Skin of body (tissue), 3 donors: ENCODE measurements at places on chromosomes 3 and 15.

- no peak for DNase-seq
Observed at GRCh38 chr15:89521605-89522004, 25.2 kb upstream of the RHCG start.

- DNase-seq: no peak
Observed at GRCh38 chr3:42022355-42022754, 60.5 kb upstream of the ULK4 start.

- no peak for DNase-seq
Observed at GRCh38 chr3:141089339-141090152, 38.4 kb downstream of the SPSB4 start.

DNA sequence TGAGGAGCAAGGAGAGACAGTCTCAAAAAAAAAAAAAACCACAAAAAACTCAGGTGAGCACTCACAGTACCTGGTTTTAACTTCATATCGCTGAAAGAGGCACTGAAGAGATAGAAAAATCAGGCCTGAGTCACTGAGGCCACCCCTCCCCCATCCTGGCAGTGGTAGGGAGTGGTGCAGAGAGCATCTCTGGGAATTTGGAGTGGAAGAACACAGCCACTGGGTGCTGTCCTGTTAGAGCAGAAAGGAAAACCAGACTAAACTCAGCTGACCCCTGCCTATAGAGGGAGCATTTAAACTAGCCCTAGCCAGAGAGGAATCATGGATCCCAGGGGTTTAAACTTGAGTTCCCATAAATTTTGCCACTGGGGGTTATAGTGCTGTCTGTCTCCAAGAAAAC is 22.2 kb upstream of the DNAJC13 start:
- no peak for DNase-seq

DNA sequence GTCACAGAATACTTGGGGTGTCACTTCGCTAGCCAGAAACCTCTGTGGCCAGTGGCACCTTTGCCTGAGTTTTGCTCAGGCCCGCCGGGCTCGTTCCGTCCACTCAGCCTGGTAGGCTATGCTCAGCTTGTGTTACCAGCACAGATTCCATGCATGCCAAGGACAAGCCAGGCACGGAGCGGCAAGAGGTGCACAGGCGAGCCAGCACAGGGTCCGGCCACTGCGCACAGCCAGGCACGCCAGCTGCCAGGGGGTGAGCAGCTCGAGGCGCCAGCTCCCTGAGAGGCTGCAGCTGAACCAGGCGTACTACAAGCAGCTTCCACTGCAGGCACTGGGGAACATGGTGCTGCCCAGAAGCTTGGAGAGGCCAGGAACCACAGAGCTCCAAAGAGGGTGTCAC is 14.7 kb downstream of the PCYT1A start:
- no peak for DNase-seq

DNA sequence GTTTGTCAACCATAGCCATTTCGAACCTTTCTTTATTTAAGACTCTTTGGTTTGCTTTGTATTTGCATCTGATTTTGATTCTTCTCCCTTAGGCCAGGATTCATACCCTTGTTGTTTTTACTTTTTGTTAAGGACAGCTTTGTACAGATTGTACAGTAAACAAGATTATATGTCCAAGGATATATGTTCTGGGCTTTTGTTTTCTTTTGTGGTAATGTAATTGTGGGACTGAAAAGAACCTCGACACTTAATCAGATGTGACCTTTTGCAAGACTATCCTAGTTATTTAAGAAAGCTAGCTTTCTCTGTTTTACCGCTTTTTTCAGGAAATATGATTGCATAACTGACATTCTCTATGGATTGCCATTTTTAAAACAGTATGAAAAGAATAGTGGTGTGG is 67.0 kb upstream of the SAMMSON start:
- DNase-seq: no peak

- DNase-seq: no peak
Observed at GRCh38 chr15:39907216-39907615, 12.8 kb downstream of the GPR176 start.

DNA sequence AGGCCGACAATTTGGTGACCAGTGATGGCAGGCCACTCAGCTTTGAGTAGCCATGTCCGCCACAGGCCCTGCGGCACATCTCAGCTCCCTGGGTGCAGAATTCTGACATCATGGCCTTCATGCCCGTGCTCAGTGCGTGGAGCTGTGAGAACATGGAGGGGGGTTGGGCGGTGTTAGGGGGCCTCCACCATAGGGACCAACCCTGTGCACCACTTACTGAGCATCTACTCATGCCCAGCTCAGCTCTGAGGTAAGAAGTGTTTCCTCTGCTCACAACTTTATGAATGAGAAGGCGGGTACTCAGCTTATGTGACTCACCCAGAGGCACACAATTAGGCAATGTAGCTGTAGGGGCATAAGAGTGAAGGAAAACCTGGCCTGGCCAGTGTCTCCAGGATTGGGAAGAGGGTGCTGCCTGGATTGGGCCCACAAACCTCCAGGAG is 10.5 kb downstream of the ACOX2 start:
- DNase-seq: no peak

GRCh38 chr3:98525494-98525893 is 2.8 kb upstream of the CLDND1 start:
- DNase-seq: no peak

DNA sequence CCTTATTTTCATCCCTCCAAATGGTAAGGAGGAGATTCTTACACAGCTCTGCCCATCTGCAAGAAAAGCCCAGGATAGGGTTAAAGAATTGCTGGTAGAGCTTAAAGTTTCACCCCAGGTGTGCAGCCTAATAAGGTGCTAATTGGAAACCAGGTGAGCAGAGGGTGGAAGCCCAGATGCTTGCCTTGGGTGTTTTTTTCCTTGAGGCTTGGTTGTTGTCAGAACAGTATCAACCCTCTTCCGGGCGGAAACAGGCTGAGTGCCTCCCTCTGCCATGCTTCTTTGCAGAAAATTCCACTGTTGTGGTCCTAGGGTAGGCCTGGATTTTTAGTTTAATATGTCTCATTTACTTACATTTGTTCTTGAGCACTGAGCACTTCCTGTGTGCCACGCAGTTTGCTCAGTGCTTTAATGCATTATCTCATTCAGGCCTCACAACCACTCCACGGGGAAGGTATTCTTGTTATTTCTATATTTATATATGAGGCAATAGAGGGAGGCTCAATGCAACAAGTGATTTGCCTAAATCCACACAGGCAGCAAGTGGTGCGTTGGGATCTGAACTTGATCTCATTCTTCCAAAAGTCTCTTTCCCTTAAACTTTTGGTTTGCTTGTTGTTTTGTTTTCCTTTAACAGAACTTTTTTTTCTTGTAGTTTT is 115.0 kb upstream of the LRIG1 start:
- no peak for DNase-seq

DNA sequence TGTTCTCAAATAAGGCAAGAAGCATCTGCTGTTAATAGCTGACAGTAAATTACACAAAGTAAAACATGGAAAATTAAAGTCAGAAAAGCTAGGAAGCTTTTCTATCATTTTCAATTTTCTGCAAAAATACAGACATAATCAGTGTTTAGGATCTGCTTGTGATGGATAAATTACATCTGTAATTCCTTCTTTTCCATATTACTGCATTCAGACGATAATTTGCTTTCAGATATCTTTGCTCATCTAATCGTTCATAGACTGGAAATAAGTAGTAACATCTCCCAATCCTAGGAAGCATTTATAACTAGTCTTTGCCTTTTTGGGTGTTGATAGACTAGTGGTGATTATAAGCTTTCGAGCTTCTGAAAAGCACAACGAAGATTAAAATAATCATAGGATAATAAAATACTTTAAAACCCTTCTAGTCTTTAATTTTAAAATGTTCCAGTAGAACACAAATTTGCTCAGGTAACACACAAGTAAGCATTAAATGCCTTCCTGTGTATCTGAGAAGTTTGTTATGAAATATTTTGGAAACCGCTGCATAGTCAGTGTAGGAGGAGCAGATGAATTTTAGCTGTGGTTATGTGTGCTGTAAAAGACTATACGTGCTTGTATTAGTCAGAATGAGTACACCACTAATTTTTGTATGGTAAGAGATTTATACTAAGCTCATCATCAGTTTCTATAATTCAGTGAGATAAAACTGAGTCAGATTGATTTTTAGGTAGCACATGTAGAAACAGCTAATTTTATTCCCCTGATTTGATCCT is 41.0 kb downstream of the MBNL1 start:
- DNase-seq: no peak

- no peak for DNase-seq
Observed at GRCh38 chr3:131349454-131349853, 32.1 kb upstream of the NUDT16 start.

DNA sequence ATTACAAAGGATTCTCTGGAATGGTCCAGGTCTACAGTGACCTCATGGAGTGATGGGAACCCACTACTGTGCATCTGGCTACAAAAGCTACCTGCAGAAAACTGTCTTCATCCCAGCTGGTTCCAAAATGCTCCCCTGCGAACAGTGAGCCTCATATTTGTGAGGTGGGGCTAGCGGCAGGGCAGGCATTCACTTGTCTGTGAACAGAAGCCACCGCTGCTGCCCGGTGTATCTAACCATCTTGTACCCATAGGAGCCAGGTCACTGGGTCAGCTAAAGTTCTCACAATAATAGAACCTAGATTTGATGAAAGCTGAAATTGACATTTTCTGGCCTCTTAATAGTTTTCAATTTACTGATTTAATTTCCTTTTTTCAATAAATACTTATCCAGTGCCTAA is 150.7 kb downstream of the KLF13 start:
- DNase-seq: no peak

DNA sequence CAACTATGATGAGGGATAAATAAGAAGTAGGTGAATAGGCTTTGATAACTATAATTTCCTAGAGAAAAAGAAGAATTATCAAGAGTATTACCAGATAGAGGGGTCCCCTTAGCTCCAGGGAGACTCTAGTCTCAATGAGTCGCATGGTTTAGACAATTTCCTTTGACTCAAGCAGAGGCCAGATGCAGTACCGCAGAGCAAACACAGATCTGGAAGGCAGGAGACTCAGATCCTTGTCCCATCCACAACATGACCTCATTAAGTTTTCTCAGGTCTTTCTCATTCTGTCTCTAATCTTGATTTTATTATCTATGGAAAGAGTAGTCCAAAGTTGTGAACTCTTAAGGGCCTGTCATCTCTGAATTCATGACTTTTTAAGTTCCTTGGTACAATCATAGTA is 987.9 kb downstream of the NTRK3 start:
- no peak for DNase-seq

GRCh38 chr3:116809208-116809607 is 99.6 kb downstream of the TUSC7 start:
- DNase-seq: no peak

GRCh38 chr15:77482570-77482969 is 61.9 kb downstream of the HMG20A start:
- peak; percentile 50 for DNase-seq

- DNase-seq: no peak
Observed at GRCh38 chr15:31235311-31236183, 91.1 kb upstream of the KLF13 start.

DNA sequence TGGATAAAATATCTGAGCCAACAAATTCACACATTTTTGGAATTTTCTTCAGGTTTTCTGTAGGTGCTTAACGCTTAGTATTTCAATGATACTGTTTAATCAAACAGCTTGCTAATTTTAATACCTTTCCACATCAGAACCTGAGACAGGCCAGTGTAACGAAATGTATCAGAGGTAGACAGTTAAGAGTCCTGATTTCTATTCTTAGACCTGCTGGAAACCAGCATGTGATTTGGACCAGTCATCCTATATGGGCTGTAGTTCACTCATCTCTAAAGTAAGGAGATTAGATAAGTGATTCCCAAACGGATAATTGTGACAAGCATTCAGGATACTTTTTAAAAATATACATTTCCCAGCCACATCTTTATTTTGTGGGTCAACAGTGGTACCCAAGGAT is 18.4 kb downstream of the ARL6IP5 start:
- no peak for DNase-seq

DNA sequence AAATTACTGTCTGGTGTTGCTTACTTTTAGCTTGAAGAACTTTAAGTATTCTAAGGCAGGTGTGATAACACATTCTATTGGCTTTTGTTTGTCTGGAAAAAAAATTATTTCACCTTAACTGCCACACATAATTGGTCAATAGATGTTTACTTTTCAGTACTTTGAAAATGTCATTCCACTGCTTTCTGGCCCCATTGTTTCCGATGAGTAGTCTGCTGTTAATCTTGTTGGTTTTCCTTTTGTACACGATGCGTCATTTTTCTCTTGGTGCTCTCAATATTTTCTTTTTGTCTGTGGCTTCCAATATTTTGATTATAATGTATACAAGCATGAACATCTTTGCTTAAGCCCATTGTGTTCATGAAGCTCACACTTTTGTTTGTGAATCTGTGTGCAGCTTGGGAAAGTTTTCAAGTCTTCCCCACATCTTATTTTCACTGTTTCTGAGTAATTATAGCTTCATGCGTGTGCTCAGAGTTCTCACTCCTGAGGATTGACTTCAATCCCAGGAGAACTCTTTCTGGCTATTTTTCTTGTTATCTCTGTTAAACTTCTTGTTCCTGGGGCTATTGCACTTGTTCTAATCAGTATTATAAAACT is 664.7 kb downstream of the IGSF11 start:
- no peak for DNase-seq

- DNase-seq: no peak
Observed at GRCh38 chr15:69055251-69055650, 40.8 kb downstream of the NOX5 start.

DNA sequence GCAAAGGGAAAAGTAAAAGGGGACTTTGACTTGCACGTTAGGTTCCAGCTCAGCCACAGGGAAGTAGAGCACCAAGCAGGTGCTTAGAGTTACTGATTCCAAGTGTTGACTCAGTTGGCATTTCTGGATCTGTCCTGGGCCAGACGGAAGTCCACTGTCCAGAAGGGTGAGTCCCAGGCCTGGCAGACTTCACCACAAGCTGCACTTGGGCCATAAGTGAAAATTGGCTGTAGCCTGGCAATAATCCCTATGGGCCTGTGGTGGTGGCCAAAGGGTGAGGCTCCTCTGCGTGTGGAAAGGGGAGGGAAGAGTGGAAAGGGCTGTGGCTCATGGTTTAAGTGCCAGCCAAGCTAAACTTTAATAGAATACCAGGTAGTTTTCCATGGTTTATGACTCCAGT is 121.5 kb downstream of the DTWD1 start:
- no peak for DNase-seq

- DNase-seq: peak; percentile 22
Observed at GRCh38 chr15:101070502-101071273, 151.5 kb downstream of the LRRK1 start.

DNA sequence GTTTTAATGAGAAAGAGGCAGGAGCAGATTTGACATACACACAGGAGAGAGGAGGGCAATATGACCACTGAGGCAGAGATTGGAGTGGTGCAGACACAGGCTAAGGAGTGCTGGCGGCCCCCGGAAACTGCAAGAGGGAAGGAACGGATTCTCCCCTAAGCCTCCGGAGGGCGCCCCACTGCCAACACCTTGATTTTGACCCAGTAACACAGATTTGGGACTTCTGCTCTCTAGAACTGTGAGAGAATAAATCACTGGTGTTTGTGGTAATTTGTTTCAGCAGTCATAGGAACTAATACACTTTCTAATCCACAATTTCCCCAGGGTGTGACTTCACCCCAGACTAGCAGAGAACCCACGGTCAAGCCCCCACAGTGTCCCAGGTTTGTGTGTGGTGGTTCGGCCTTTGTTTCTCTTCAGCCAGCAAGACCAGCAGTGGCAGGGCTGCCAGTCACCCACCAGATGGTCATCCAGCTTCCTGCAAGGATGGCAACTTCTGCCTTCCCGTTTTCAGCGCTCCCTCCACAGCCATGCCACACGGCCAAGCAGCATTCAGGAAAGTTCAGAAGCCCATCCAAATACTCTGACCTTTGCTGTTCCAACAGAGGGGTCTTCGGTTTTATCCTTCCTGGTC is 23.6 kb upstream of the TSPAN3 start:
- no peak for DNase-seq

GRCh38 chr15:70762469-70763119 is 764 bp downstream of the UACA start:
- DNase-seq: peak; percentile 27

- DNase-seq: no peak
Observed at GRCh38 chr3:195201295-195201694, 69.7 kb downstream of the XXYLT1 start.
